ENCODE measurements at places on chromosomes 11 and 22.

DNA sequence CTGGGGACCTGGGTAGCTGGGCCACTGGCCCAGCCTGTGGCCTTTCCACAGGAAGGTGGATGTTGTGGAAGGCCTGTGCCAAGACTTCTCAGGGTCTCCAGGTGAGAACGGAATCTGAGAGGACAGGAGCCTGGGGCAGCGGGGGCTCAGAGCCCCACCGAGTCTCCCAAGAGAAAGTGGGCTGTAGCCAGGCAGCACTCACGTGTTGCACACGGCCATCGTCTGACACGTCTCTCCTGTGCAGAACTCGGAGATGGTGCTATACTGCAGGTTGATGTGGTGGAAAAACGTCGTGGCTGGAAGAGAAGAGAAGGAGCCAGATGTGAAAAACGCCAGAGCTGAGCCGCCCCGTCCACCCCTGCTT, 6.4 kb downstream of the MOB2 start:
- DNase-seq, result no peak

- DNase-seq, result no peak
Observed at GRCh38 chr11:72589802-72590761, 84.1 kb downstream of the PDE2A start.

- DNase-seq, result no peak
Observed at GRCh38 chr11:35598254-35599125, 19.8 kb upstream of the FJX1 start.

DNA sequence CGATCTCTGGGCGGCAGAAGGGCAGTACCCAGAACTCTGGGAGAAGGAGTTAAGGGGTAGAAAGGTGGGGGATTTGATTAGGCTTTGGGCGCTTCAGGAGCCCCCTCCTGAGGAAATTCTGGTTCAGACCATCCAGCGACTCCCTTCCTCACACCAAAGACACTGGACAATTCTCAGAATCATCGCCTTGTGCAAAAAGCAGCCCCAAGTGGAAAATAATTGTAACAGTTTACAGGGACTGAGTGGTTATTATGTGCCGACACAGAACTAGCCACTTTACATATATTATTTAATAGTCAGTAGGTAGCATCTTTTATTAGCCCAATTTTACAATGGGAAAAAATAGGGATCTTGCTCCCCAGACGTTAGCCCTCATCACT, 662 bp upstream of the TRIM3 start:
- DNase-seq, result no peak

DNA sequence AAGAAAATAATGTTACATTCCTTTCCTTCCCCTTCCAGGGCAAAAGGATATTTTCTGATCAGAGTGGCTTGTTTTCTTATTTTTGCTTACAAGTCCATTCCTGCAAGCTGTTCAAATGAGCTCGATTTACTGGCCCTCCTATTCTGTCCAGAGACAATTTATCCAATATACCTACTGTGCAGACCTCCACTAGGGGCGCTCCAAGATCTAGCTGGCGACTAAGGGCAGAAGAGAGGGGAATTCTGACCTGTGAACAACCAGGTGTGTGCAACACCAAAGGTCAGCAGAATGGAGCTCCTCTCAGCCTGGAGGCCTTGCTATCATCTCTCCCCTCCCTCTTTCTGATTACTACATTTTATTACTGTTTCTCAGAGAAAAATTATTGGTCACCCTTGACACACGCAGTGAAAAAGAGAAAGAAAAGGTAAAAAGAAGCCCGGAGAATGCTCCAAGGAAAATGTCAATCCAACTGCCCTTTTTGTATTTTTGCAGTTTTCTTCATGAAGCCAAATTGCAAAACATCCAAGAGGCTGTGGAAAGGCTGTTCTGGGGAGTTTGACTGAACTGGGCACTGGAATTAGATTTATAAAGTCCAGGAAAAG, 3.2 kb downstream of the SEZ6L start:
- peak; percentile 66 for DNase-seq

GRCh38 chr11:14249121-14249963, 109.6 kb downstream of the RRAS2 start:
- DNase-seq, result peak; percentile 45

DNA sequence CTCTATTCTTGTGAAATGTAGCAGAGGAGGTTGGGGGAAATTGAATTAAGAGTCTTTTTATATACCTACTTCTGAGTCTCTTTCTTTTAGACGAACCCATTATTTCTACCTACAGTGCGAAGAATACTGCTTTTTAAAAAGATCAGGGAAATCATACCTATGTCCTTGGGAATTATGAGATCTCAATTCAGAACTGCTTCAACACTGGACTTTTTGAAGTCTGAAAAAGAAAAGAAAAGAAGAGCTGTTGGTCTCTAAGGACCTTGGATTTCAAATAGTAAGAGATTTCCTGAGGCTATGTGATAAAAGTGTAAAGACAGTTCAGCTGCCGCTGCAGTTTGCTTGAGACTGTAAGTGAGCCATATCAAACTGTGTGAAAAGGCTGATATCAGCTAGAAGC, 3.7 kb upstream of the OR5B21 start:
- no peak for DNase-seq

- no peak for DNase-seq
Observed at GRCh38 chr22:32695451-32695891, 106.0 kb upstream of the TIMP3 start.

- no peak for DNase-seq
Observed at GRCh38 chr11:76269661-76270261, 63.5 kb upstream of the WNT11 start.

DNA sequence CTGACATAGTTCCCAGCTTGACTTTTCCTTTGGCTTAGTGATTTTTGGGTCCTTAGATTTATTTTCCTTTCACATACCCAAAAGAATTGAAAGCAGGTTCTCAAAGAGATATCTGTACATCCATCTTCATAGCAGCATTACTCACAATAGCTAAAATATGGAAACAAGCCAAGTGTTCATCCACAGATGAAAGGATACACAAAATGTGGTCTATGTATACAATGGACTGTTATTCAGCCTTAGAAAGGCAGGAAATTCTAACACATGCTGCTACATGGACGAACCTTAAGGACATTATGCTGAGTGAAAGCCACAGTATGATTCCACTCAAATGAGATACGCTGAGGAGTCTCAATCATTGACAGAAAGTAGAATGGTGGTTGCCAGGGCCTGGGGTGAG, 171.8 kb downstream of the IGLL1 start:
- no peak for DNase-seq

DNA sequence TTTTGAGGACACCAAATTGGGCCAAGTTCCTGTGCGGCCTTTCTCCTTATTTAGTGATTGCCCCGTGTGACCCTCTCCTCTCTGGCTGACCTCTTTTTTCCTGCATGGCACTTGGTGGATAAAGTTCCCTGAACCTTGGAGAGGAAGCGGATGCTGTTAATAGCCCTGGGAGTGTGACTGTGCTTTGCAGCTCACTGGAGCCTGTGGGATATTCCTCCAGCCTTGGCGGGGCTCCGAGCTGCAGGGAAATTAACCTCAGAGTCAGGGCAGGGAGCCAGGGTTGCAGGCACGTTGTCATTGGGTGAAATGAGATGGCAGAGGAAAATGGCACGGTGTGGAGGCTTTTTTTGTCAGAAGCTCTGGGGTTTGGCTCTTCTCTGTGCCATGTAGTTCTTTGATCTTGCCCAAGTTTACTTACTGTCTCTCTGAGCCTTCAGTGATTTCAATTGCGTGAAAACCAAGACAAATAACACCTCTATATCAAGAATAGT, 965 bp downstream of the OR9Q1 start:
- peak; percentile 71 for DNase-seq

DNA sequence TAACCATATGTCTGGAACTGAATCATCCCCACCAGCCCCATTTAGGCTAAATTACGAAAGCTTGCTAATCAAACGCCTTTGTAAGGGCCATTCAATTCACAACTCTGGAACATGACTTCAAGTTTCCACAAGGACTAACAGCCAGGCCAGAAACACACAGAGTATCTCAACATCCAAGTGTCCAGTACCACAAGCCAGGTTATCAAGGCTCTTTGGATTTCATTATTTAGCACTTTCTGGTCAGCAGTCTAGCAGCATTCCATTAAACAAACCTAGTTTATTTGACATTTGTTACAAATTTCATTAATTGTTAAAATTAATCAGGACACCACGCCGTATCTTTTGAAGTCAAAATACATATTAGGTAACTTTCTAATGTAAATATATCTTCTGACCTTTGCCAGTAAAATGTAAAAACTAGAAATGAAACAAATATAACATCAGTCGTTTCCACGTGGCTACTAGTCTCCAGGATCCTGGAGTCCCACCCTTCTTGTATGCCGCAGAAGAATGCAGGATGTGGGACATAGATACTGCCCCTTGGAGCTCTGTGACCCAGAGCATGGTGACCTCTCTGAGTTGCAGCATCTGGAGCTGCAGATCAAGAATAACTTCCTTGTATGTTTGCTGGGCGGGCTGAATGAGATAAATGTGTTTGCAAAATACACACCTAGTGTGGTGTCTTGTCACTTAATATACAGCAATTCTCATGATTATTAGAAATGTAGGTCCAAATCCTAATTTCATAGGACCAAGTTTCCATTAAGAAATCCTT, 64.7 kb downstream of the MPPED2 start:
- no peak for DNase-seq

DNA sequence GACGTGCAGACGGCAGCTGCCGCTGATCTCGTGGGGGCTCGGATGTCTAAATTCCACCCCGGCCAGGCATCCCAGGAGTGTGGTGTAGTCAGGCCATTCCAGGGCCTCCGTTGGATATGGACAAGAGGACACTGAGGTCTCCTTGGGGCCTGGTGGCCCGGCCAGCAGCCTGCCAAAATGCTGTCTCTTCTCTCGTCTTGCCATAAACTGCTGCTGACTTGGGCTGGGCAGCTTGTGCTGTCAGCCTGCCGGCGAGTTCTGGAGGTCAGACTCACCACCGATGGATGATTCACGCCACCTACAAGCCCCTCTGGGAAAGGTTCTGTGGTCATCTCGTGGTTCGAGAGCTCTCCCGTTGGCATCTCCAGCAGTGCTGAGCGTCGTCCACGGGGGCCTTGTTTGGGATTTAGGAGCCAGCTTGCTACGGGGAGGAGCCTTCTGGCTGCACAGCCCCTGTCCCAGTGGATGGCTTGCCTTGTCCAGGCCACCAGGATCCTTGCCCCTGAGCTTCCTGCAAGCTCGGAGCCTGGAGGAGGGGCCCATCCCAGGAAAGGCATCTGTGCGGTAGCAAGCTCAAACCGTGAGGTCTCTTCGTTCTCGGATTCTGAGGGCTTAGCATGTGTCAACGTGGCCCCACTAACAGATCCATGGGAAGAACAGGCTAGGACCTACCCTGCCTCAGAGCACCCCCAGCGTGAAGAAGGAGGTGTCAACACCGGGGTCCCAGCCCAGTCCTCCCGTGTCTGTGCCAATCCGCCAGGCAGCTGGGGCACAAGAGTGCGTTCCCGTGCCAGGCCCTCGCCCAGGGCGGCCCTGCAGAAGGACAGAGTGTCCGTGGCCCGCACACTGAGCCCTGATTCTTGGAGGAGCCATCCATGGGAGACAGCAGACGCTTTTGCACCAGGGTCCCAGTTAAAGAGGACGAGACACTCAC, 1114.1 kb downstream of the BRD1 start:
- DNase-seq, result no peak

DNA sequence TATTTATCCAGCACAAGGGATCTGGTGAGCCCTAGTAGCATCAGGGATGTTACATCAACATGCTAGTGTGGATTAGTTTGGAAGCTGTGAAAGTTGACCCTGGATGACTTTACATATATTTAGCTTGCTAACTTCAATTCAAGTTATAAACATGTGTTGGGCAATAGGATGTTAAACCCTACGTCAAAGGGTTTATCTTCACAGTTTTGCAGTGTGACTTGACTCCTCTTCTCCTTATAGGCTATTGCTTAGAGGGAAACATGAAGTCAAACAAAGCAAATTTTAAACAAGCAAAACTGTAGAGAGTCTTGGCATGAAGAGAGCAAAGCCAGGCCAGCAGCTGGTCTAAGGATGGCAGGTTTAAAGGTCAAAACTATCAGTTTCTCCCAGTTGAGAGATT, 11.3 kb upstream of the CTSC start:
- DNase-seq, result no peak

- DNase-seq, result peak; percentile 93
Observed at GRCh38 chr11:118930094-118930712, 4.5 kb upstream of the BCL9L start.

- no peak for DNase-seq
Observed at GRCh38 chr11:124762105-124762623, at the start of gene ESAM. Gene ESAM, minus strand, starts transcription at chr11:124762290. Its CDS starts 136 bp downstream, at chr11:124762154.

- no peak for DNase-seq
Observed at GRCh38 chr11:111099028-111099713, 146.4 kb upstream of the POU2AF2 start.

DNA sequence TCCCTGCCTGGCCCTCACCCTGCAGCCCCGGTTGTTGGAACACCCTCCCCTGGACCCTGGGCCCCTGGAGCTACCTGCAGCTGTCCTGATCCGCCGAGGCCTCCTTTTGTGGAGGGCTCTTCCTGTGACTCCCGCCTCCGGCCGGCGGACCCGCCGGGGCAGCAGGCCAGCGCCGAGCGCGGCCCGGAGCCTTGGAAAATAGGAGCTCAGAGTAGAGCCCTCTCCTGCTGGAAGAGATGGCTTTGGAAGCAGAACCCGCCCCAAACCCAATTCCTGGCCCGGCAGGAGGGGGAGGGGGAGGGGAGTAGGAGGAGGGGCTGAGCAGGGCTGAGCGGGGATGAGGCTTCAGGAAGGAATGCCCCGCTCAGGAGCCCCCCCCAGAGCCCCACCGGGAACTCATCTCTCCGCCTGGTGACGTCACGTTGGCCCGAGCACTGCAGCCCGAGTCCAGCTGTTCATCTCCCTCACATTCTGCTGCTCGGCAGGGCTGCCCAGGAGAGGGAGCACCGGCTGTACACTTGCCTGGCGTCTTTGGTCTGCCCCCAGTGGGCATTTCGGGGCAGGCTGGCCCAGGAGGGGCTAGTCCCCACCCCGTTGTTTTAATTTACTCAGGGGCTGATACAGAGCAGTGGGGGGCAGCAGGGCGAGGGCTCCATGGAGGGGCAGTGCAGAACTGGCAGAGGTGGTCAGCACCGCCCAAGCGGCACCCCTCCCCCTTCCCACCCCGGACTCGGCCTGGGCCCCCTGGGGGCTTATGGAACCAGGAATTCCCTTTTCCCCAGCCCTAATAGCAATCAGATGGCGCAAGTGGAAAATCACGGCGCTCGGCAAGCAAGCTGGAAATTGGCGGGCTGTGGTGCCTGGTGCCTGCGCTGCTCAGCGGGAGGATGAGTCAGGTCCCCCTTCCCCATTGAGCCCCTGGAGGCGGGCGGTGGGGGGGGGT, at the start of gene MRGPRF:
Gene MRGPRF, minus strand, starts transcription at position 238 of the 943 bp plus-strand sequence. CDS start 3,345 bp downstream, outside the sequence.
- no peak for DNase-seq

DNA sequence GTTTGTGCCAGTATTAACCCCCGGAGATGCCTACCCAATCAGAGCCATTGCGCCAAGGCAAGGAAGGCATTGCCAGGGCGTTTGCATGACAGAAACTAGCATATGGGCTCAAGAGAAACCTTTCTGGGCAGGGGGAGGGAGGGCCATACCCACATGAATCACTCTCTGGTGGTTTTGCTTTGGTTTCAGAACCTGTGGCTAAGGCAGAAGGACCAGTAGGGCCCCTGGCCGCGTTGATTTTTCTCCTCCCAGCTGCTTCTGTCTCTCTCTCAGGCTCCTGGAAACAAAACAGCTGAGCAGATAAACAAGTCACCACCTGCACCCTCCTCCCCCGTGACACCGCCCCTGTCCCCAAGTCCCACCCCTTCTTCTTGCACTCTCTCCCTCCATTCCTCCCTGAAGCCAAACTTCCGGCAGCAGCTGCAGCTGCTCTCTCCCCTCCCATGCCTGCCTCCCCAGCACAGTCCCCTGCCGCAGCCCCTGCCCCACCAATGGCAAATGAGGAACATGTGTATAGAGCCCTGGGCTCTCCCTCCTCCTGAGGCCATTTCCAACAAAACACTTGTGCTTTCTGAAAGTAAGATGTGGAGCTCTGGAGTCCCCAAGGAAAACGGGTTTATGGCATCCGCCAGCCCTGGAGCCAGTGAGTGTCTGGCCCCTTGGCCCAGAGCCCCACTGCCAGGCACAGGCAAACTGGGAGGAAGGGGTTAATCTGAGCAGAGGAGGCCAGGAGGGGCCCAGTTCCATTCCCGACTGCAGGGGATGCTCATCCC, 39.0 kb upstream of the ADA2 start:
- peak; percentile 94 for DNase-seq

Data from DMS153 (cell line).